ENCODE measurements at places on chromosomes 7 and 10.
A peak's percentile ranks its signal among the peaks of the same experiment; 100 is the strongest.

GRCh38 chr10:16117305-16117695 is 257.0 kb upstream of the MINDY3 start:
- DNase-seq: no peak

DNA sequence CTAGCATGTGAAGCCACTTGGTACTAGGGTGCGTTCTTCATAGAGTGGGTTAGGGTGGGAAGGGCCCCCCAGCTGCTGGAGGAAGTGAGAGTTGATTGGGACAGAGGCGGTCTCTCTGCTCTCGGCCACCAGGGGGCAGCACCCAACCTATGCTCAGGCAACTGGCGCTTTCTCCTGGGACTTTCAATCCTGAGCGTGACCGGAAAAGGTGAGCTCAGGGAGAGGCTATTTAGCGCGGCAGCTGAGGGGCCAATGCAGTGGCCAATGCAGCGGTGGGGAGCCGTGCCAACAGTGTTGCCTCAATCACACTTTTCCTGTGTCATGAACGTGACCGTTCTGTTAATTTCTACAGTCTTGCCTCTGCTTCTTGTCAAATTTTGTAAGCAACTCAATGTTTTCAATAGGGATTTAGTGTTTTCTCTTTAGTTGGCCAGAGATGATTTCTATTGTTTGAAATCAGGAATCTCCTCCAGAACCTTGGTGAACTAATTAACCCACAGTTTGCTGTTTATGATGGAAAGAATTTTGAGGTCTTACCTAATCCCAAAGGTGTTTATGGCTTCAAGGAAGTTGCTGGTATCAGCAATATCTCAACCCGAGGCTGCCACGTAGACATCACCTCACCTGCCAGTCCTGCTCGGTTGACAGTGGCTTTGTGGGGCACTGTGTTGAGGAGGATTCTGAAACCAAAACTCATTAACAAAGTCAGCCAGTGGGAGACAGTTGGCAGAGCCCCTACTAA is 67.9 kb upstream of the PDZD8 start:
- peak; percentile 65 for DNase-seq

- DNase-seq: no peak
Observed at GRCh38 chr10:28840971-28841370, 163.7 kb downstream of the BAMBI start.

DNA sequence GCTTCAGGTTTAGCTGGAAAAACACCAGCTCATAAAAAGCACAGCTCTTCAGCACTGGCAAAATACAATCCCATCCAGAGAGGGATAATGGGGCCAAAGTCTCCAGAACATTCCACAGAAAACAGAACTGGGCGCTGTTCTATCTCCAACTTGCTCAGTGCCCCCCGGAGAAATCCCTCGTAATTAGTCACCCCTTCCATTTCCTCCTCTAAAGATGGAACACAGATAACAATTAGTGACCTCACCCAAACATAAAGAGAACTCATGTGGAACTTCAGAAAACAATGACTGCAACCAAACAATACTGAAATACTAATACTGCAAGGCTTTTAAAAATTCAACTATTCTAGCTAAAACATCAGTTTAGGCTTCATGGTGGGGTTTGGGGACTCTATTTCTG is 46.3 kb downstream of the KIAA1549 start:
- DNase-seq: no peak

DNA sequence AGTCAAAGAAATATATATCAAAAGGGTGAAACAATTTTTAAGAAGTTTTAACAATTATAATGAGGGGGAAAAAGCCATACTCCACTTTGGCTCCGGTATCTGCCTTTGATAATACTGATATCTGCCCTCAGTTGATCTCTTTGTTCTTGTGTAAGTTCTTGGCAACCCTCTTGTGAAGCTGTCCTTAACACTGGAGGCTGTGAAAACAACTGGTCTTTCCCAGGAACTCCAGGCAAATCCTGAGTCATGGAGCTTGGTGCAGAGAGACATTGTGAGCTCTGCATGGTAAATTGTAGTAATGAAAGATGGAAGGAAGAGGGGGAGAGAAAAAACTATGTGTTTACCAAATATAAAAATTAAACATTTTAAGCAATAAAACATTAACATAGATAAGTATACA is 11.9 kb upstream of the ERVW-1 start:
- DNase-seq: no peak

GRCh38 chr7:143243614-143244013 is 19.6 kb upstream of the GSTK1 start:
- no peak for DNase-seq

DNA sequence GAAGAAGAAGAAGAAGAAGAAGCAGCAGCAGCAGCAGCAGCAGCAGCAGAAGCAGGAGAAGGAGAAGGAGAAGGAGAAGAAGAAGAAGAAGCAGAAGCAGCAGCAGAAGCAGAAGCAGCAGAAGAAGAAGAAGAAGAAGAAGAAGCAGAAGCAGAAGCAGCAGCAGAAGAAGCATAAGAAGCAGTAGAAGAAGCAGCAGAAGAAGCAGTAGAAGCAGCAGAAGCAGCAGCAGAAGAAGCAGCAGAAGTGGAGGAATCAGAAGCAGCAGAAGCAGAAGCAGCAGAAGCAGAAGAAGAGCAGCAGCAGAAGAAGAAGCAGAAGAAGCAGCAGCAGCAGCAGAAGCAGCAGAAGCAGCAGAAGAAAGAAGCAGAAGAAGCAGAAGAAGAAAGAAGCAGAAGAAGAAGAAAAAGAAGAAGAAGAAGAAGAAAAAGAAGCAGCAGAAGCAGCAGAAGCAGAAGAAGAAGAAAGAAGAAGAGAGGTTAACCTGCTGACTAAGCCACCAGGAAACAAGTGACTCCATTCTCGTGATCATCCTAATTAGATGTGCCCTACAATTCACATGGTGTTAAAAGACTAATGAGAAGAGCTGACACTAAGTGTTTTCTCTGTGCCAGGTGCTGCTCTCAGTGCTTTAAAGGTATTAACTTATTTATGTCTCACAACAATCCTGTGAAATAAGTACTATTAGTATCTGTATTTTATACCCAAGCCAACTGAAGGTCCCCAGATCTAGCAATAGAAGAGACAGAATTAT is 11.6 kb downstream of the CDNF start:
- no peak for DNase-seq

GRCh38 chr10:98309366-98310355 is 41.7 kb upstream of the LOXL4 start:
- peak; percentile 38 for DNase-seq

- DNase-seq: no peak
Observed at GRCh38 chr10:131041441-131041840, 270.1 kb downstream of the TCERG1L start.

- DNase-seq: no peak
Observed at GRCh38 chr10:11776080-11776479, 33.9 kb downstream of the ECHDC3 start.

GRCh38 chr10:7329219-7329618 is 81.6 kb downstream of the SFMBT2 start:
- DNase-seq: no peak

DNA sequence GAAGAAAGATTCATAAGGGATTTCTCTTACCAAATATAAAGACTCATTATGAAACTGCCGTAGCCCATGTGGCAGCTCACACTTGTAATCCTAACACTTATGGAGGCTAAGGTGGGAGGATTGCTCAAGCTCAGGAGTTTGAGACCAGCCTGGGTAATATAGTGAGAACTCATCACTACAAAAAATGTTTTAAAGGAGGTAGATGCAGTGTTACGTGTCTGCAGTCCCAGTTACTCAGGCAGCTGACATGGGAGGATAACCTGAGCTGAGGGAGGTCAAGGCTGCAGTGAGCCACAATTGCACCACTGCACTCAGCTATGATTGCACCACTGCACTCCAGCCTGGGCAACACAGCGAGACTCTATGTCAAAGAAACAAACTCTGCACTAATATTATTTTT is 18.1 kb upstream of the DNA2 start:
- no peak for DNase-seq

DNA sequence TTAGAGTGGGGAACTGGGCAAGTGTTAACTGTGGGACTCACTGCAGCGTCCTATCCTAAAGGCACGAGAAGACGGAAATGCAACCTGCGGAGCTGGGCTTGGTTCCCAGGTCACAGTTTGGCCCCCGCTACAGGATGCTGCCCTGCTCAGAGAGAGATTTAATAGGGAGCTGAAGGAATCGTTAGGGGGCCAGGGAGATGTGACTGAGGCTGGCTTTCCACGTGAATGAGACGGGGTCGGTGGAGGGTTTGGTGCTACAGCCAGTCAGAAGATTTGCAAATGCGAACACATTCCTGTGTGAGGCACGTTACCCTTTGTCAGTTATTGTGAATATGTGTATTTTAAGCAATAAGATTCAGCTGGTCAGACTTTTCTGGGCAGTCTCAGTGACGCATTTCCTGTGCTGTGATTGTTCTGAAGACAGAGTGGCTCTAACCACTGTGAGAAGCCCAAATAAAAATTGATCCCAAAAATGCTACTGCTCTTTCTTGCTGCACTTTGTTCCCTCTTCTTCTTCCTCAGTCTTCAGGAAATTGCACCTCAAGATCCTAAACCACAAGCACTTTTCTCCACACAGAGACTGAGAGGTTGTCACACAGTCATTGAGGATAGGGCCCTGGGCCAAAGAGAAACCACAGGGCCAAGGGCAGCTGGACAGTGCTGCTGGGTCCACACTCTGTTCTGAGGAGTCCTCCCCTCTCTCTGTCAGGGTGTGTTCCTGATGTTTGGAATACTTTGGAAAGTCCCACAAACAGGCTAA is 21.2 kb downstream of the CYP17A1 start:
- no peak for DNase-seq

- no peak for DNase-seq
Observed at GRCh38 chr7:154167807-154168206, 115.6 kb downstream of the DPP6 start.

- no peak for DNase-seq
Observed at GRCh38 chr7:74725840-74726239, 48.0 kb upstream of the NCF1 start.

DNA sequence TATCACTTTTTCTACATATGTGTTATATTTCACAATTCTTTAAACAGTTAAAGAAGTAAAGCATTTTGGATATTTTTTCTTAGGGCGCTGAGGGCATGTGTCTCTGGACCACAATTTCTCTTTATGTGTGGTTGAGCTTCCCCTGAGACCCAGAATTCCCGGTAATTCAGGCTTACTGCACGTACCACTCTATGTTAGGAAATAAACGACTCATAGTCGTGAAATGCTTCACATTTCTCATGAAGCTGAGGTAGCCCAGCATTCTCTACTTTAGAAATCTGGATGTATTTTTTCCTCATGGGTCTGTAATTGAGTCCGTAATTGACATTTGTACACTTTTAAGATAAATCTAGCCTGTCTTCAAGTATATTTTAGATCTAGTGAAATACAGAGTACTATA is 170.6 kb downstream of the FZD1 start:
- no peak for DNase-seq

DNA sequence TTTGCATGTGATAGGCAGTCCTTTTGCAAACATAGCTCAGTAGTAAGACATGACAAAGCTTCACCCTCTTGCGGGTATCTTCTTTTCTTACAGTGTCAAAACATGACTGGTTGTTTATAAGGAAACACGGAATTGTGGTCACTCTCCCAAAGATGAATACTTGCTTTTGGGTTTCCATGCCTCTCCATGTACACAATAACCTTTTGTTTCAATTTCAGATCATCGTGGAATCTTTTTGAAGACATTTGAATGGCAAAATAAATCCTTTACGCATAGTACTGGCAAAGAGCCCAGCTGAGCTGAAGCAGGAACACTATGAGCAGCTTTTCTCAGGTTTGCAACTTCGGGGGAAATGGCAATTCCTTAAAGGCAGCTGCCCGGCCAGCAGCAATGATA is 156.8 kb upstream of the FRMD4A start:
- DNase-seq: no peak

- DNase-seq: no peak
Observed at GRCh38 chr10:14727924-14728323, 46.8 kb downstream of the FAM107B start.

DNA sequence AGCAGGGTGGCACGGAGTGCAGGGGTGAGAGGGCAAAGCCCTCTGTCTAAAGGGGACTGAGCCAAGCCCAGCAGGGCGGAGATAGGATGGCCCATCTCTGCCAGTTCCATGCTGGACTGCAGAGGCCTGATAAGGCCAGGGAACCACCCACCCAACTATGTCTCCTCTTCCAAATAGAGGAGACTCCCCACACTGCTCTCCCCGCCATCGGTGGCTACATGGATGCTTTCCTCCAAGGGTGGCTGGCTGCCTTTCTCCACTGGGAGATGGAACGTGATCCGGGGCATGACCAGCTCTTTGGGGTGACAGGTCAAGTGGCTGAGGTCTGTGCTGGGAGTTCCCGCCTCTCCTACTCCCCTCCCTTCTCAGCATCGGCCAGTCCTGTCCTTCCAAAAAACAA is 58.1 kb upstream of the MXI1 start:
- DNase-seq: no peak

- DNase-seq: no peak
Observed at GRCh38 chr7:108253275-108254044, 123.3 kb upstream of the LAMB4 start.

Measured in activated naive CD4-positive, alpha-beta T cell treated with anti-CD3 and anti-CD28 coated beads for 36 hours (primary cell).